HCT116 (cell line): ENCODE measurements at places on chromosomes 1 and 21. TPM values are rescaled to one million over a fixed set of nuclear protein-coding genes. Genes with fewer than 3 reads are reported as not detected.
A peak's percentile ranks its signal among the peaks of the same experiment; 100 is the strongest.

SELE gene
- total RNA-seq = not detected

VASH2 gene
- 5.7 TPM for total RNA-seq

PGLYRP3 gene
- total RNA-seq = not detected

OR2L2 gene
- not detected for total RNA-seq

SCAF4 gene
- total RNA-seq = 31.1 TPM

CD58 gene
- total RNA-seq = 18.0 TPM

F3 gene
- 58.5 TPM for total RNA-seq

SESN2 gene
- 36.8 TPM for total RNA-seq

TNFSF18 gene
- 1.6 TPM for total RNA-seq

FCRL5 gene
- total RNA-seq = not detected

GRCh38 chr1:53740621-53741105 is 1.7 kb upstream of the GLIS1 start:
- no peak for DNase-seq

DNA sequence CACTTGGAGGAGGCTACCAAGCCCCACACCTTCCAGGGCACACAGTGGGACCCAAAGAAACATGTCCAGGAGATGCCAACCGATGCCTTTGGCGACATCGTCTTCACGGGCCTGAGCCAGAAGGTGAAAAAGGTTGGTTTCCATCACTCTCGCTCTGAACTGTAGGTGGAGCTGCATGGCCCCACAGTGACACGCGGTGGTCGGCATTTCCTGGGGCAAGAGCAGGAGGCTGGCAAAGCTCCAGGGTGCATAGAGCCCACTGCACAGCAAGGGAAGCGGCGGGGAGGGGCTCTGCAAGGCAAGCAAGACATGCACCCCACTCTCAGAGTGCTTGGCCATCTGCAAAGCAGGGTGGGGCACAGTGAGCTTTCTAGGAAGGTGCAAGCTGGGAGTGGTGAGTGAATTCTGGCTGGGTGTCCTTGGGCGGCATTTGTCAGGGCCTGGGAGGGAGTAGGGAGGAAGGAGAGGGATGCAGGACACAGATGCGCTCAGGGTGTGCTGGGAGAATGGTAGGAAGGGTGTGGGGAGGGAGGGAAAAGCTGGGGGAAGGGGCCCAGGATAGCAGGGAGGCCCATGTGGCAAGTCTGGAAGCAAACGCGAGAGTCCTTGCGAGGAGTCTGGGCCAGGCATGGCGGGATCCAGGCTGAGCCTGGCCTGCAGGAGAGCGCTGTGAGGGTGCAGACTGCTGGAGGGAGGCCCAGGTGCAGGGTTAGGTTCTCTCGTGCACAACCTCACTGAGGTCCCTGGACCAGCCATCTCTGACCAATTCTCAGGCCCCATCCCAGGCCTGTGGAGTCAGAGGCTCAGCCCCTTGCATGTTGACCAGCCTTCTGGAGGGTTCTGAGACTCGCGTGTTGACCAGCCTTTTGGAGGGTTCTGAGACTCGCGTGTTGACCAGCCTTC is 11.0 kb downstream of the TRPM2 start:
- no peak for DNase-seq

DNA sequence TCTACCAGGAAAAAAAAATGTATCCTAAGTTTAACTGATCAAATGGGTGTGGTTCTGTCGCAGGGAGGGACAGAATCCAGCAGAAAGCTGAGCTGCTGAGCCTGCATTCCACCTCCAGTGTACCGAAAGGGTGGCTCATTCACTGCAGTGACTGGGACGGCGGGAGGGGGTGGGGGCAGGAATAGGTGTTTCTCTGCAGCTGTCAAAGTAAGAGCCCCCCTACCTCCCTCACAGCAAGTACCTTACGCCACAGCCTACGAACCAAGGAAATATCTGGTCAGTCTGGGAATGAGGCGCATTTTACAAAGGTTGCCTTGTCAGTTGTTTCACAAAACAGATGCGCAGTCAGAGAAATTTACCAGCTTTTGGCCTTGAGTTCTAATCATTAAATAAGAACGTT is 1.7 kb downstream of the S100B start:
- no peak for DNase-seq

- no peak for DNase-seq
Measured at GRCh38 chr1:38580594-38580993, 279.0 kb downstream of the RRAGC start.

- DNase-seq = no peak
Measured at GRCh38 chr21:36700971-36701755, 2.2 kb downstream of the SIM2 start.

- DNase-seq = no peak
Measured at GRCh38 chr1:71645015-71645414, 564.2 kb upstream of the ZRANB2 start.

GRCh38 chr1:218886101-218886871 is 287.4 kb upstream of the LYPLAL1 start:
- no peak for DNase-seq

DNA sequence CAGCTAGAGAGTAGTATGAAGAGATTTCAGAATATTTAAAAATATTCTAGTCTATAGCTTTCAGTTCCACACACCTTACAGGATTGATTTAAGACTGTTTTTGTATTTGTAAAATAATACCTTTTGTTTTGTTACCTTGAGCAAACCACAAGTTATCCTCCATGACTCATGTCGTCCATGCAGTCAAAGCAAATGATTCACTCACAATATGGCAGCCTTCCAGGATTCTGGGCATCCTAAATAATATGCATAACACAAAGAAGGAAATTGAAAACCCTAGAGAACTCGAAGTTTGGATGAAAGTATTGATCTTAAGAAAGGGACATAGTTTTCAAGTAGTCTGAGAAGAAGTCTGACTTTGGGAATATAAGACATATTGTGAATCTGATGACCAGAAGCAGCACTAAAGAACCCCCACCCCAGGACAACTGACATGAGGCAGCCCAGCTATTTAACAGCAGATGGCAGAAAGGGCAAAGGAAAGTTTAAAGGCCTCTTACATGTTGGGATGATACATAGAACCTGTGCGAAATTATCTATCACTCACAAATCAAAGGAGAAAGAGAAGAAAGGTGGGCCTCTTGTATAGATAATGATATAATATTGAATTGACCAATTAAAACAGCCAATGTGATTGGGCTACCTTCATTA is 857.9 kb downstream of the BRINP3 start:
- peak; percentile 91 for DNase-seq

GRCh38 chr1:207823880-207824566 is 72.2 kb downstream of the CD46 start:
- DNase-seq = peak; percentile 37

- DNase-seq = no peak
Measured at GRCh38 chr1:228340686-228341449, 65.8 kb downstream of the TRIM11 start.

- no peak for DNase-seq
Measured at GRCh38 chr1:72010094-72010431, 272.3 kb downstream of the NEGR1 start.

GRCh38 chr21:45295576-45296365 is 8.1 kb upstream of the POFUT2 start:
- no peak for DNase-seq

- DNase-seq = no peak
Measured at GRCh38 chr1:14790982-14791381, 192.5 kb downstream of the KAZN start.

GRCh38 chr1:197526736-197527371 is 248.4 kb downstream of the DENND1B start:
- DNase-seq = peak; percentile 10

DNA sequence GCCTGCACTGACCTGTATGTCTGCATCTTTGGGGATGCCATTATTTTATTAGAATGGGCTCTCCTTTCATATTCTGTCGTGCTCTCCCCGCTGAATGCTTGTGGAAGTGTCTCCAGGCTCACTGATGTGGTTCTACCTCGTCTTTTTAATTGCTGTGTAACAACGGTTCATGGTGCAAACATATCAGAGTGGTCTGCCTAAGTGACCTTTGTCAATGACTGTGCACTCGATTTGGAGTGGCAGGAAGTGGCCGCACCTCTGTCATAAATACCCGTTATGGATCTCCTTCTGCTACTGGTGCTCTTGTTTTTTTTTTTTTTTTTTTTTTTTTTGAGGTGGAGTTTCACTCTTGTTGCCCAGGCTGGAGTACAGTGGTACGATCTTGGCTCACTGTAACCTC is 38.3 kb downstream of the SPSB1 start:
- DNase-seq = no peak

DNA sequence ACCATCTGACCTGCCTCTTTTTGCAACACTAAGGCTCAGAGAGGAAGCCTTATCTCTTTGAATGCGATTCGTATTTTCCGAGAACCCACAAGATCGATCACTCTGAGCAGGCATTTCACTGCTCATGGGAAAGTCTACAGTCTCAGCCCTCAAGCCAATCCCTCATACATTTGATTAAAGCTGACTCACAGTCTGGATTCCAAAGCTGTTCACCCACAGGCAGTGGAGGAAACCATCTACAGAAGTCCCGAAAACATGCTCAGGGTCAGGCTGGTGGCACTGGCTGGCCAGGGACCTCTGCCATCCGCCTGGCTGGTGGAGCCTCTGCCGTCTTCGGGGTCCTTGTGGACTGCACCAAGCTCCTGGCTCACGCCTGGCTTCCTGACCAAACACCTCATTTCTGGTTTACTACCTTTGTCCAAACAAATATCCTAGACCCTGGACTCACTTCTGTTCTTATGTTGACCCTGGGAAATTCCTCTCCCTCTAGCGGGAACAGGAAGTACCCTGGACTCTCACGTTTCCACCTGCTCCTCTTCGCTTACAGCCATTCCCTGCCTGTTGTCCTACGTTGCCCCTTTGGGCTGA is 650.0 kb downstream of the SMYD3 start:
- DNase-seq = no peak

DNA sequence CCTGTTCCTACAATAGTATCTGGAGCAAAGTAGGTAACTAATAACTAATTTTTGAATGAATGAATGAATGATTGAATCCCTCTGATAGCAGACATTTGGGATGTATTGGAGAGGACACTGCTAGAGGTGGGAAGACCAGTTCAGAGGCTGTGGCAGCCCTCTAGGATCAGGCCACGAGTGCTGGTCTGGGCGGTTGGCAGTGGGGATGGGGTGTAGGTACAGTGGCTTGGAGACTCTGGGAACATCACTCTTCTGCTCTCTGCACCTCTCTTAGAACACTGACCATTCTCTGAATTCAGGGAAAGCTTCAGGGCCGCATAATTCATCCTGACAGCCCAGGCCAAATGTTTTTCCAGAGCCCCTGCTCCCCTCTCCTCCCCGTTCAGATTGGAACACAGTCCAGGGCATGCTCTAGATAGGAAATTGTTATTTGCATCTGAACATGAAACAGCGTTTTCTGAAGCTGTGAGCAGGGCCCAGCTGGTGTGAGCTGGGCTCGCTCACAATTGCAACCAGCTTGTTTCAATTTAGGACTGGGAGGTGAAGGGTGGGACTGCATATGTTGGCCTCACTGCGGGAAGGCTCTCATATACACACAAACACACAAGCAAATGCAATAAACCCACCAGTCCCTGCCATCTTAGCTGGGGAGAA is 253.1 kb upstream of the USP24 start:
- no peak for DNase-seq

GRCh38 chr1:47172782-47173181 is 17.1 kb downstream of the PDZK1IP1 start:
- DNase-seq = no peak

DNA sequence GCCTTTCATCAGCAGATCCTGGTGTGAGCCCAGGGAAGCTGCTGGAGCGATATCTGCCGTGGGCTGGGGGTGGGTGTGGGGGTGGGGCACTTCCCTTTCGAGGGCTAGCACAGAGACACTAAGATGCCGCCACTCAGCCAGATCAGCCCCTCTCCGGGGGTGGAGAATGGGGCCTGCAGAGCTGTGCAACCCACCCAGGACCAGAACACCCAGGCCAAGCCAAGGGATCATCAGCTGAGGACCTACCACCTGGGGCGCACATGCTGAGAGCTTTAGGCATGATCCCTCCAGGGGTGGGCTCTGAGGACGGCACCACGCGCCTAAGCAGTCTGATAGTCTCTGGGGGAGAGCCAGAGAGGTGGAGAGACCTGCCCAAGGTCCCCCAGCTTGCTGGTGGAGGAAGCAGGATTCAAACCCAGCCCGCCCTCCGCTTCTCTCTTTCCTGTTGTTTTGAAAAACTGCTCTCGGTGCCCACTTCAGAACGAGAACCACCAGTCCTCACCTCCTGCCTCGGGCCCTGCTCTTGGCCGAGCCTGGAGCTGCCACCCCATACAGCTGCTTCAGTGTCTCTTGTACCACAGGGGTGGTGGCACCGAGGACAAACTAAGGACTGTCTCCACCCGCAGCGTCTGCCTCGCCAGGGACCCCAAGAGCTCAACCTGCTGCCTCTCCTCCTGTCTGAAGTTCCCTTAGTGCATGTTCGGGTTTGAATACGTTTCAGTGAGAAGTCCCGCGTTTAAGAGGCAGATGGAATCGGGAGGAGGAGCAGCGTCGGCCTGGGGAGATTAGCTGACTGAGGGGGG is 39.7 kb upstream of the RUNX3 start:
- no peak for DNase-seq

DNA sequence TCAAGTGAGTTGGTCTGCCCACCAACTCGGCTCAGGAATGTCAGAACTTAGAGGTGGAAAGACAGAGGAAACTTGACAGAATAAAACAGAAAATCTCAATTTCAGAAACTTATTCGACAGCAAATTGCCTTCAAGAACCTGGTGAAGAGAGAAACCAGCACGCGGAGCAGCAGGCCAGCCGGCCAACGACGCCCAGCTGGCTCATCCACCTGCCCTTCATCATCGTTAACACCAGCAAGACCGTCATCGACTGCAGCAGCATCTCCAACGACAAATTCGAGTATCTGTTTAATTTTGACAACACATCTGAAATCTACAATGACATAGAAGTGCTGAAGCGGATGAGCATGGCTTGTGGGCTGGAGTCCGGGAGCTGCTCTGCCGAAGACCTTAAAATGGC is 350.8 kb upstream of the CAMK1G start:
- DNase-seq = no peak

DNA sequence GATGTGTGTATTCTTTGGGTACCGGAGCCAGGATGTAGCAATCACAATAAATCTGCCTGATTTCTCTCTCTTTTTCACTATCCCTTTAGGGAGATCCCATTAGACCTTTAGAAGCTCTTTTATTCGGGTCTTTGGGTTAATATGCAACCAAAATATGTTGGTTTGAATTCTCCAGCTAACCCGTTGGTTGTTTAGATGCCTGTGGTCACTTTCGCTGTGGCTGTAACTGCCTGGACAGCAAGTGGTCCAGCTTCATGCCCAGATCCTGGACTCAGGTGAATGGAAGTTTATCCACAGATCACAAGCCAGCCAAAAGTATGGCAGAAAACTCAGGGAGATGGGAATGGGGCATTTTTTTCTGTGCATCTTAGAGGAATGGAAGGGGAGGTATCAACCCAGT is 12.3 kb downstream of the KAZN start:
- no peak for DNase-seq

DNA sequence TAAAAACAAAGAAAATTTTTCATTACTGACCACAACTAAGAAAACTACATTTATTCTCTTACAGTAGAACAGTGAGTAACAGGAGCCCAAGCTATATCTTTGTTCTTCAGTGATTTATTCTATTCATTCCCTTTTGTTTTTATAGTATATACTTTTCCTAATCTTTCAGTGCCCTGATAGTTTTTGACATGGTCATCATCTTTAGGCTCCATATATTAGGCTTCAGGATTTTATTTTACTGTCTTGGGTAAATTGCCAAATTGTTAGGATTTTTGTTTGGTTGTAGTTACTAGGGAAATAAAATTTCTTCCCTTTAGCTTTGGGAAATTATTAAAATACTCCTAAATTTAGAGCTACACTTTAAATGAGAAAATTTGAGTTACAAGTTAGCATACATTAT is 10.3 kb downstream of the FBXO28 start:
- DNase-seq = no peak
